ENCODE measurements at places on chromosomes 16 and 17.

DNA sequence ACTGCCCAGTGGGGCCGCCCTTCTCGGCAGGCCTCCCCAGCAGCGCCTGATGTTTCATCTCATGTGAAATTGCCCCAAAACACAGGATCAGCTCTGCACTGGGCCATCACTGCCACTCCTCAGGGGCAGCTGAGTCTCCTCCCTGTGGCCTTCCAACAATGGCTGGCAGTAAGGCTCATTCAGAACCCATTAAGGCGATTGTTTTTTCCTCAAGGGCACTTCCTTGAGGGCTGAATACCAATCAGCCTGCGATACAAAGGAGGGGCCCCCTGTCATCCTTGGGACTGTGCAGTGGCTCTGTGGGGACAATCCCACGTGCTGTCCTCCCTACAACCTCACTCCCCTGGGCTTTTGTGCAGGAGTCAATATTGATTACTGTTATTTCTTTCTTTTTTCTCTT is 47.5 kb downstream of the XYLT1 start:
- no peak for DNase-seq

DNA sequence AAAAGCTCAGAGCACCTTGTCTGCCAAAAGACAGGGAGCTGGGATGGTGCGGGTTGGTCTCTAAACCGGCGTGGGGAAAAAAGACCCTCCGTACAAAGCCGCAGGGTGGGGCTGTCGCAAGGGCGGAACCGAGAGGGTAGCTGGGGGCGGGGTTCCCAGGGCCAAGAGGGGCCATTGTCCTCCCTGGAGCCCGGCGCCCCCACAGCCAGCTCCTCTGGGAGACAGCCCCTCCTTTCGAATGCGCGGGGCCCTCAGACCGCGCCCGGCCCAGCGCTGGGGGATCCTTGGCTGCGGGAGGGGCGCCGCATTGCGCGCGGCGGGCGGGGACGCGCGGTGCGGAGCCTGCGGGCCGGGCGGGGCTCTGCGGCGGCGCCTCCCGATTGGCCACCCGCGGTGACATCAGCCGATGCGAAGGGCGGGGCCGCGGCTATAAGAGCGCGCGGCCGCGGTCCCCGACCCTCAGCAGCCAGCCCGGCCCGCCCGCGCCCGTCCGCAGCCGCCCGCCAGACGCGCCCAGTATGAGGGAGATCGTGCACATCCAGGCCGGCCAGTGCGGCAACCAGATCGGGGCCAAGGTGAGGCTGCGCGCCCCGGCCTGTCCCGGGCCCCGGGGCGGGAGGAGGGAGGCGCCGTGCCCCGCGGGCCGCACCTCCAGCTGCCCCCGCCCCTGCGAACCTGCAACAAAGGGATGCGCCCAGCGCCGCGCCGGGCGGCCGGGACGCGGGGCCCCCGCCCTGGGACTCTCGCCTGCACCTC is at the start of gene TUBB3:
Gene TUBB3 (plus strand): TSS at position 459 of the 756 bp plus-strand sequence. CDS start 60 bp downstream, at position 519.
- DNase-seq = no peak

GRCh38 chr16:51031598-51031997 is 119.5 kb downstream of the SALL1 start:
- no peak for DNase-seq

DNA sequence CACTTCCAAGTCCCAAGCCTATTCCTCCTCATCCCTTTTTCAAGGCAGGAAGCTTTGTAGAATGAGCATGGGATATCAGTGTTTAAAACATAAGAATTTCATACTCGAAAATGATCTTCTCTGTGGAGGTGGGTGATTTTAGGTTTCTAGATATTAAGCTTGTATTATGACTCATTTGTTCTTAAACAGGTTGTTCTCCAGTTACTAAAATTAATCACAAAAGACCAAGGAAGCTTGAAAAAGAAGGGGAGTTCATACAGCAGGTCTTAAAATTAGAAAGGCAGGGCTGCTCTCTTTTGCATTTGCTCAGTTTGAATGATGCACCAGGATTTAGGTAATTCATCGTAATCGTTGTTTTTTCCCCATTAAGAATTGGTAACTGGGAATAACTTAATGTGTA is 208.7 kb downstream of the PRKCA start:
- no peak for DNase-seq

GRCh38 chr17:39972271-39972670 is 8.3 kb upstream of the PSMD3 start:
- no peak for DNase-seq

DNA sequence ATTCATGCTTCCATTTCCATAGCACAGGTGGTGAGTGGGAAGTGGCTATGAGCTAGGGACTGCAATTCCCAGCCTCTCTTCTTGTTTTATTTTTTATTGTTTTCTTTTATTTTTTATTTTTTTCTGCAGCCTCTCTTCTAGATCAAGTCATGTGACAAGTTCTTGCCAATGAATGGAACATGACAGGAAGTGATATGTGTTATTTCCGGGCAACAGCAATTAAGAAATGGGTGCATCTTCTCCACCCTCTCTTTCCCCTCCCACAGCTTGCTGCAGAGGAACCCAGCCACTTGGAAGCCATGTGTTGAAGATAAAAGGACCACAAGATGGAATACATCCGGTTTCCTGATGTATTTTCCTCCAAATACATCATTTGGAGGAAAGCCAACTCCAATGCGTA is 23.6 kb downstream of the IRX5 start:
- no peak for DNase-seq

GRCh38 chr17:8896641-8897635 is 29.5 kb upstream of the PIK3R6 start:
- no peak for DNase-seq

- peak; percentile 65 for DNase-seq
Measured at GRCh38 chr17:57114085-57114673, 29.1 kb downstream of the AKAP1 start.

- no peak for DNase-seq
Measured at GRCh38 chr17:792277-792676, 10.1 kb downstream of the MRM3 start.

GRCh38 chr16:87045466-87046216 is 271.6 kb downstream of the C16orf95 start:
- DNase-seq = no peak

GRCh38 chr16:86844695-86845094 is 266.3 kb downstream of the FOXL1 start:
- no peak for DNase-seq

- DNase-seq = no peak
Measured at GRCh38 chr17:77637818-77638575, 320.5 kb upstream of the TNRC6C start.

- DNase-seq = no peak
Measured at GRCh38 chr16:53495325-53495724, 7.7 kb downstream of the AKTIP start.

- no peak for DNase-seq
Measured at GRCh38 chr16:3058139-3059030, 7.1 kb upstream of the IL32 start.

DNA sequence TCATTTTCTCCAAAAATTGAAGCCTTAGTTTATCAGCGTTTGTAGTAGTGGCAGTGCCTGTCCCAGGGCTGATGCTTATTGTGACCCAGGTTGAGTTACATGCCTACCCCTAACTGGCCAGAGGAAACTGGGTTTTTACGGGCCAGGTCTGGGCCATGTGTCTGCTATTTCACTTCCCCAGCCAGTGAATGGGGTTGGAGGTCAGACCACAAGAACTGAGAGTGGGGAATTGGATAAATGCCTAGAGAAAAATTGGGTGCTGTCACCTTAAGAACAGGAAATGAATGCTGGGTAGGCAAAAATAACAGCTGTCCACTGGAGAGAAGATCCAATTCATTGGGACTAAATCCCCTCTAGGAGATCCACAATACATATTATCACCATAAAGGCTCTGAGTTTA is 5.2 kb downstream of the ADPRM start:
- no peak for DNase-seq

- DNase-seq = no peak
Measured at GRCh38 chr16:1706386-1707192, 594 bp downstream of the MAPK8IP3 start.

- DNase-seq = no peak
Measured at GRCh38 chr17:50763716-50764475, 3.4 kb downstream of the ANKRD40CL start.

- DNase-seq = no peak
Measured at GRCh38 chr17:6496116-6496481, 51.8 kb downstream of the PIMREG start.

GRCh38 chr17:41705271-41705991 is 6.7 kb upstream of the GAST start:
- no peak for DNase-seq

- DNase-seq = no peak
Measured at GRCh38 chr16:80687606-80688005, 116.8 kb downstream of the CDYL2 start.

DNA sequence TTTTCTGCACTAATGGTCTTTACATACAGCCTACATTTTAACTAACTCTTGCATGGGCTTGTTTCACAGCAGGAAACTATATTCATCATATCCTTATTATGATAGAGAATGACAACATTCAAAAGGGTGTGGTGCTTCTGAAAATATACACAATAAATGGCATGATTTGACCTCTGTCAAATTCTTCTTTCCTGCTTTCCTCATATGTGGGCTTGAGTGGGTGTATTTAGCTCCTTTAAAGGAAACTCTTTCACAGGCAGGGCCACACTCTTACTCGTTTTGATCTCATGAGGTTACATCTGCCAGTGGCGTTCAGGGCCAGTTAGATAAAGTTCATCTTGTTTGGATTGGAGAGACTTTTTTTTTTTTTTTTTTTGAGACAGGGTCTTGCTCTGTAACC is 6.1 kb downstream of the SLC35G3 start:
- no peak for DNase-seq

DNA sequence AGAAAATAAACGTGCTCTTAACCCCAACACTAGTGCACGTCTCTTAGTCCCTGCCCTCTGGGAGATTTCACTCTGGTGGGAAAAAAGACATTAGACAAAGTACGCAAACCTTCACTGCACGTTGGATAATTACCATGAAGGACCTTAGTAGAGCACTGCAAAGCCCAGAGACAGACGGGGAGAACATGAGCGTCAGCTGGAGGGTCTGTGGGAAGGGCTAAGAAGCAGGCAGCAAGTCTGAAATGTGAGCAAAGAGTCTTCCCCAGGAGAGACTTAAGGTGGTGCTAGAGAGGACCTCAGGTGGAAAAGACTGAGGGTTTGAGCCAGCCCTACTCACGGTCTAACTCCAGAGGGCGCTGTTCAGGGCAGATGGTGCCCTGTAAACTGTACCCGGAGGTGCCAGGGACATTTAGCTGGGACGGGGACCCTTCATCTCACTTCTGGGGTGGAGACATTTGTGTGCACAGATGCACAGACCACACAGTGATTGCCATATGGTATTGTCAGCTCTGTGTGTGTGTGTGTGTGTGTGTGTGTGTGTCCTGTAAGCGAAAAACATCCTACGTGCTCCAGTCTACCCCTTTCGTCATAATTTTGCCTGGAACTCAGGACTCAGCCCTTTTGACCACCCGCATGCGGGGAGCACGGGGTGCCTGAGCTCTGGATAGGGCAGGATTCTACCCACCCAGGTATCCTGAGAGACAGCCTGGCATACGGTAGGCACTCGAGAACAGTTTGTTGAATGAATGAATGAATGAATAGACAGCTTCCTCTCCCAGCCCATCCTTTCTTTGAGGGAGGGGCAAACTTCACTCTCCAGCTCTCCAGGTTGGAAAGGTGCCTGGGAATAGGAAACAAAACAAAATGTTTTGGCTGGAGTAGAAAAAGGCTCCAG is 10.1 kb upstream of the STAC2 start:
- DNase-seq = no peak

- DNase-seq = no peak
Measured at GRCh38 chr16:892006-892405, 78.8 kb downstream of the LMF1 start.

GRCh38 chr17:53655591-53655990 is 167.1 kb upstream of the KIF2B start:
- no peak for DNase-seq

- DNase-seq = no peak
Measured at GRCh38 chr16:67674851-67675578, 8.4 kb downstream of the C16orf86 start.

- DNase-seq = peak; percentile 34
Measured at GRCh38 chr17:67993153-67993997, 2.9 kb downstream of the C17orf58 start.

DNA sequence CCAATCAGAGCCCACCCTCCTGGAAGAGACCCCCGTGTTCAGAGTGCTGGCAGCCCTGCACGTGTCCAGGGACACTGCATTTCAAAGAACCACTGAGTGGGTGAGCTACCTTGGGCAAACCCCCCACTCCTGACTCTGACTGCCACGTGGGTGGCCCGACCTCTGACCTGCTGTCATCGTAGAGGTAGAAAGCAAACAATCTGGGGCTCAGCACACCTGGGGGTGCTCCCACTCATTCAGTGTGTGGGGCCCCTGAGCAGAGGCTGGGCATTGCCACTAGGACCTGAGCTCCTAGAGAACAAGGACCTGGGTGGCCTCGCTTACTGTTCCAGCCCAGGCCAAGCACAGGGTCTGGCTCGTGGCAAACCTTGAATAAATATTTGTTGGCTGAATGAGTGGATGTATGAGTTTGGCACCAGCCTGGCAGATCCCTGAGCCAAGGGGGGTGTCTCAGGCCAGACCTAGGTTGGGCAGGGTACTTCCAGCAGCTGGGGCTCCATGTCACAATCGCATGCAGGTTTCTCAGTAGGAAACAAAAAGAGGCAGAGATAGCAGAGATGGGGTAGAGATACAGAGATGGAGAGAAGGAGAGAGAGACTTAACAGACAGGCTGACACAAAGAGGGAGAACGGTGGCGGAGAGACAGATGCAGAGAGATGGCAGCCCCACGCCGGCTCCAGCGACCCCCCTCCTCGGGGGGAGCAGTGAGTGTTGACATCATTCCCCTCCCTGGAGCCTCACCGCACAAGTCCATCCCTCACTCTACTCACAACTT is 5.4 kb upstream of the DRC7 start:
- DNase-seq = no peak

Data from omental fat pad (tissue), 4 donors.